Left hindlimb (tissue), 1 donor: ENCODE measurements at places on chromosomes 4 and X.
A peak's percentile ranks its signal among the peaks of the same experiment; 100 is the strongest.

GRCh38 chrX:25601323-25601722 lies 536.8 kb upstream of the MAGEB18 start:
- DNase-seq: no peak

GRCh38 chr4:2057382-2058065 lies 1.6 kb upstream of the NAT8L start:
- DNase-seq: no peak

- DNase-seq: no peak
Observed at GRCh38 chrX:130100180-130100579, 10.1 kb downstream of the ELF4 start.

GRCh38 chr4:137738375-137738990 lies 206.2 kb upstream of the PCDH18 start:
- no peak for DNase-seq

GRCh38 chr4:156975686-156976085 lies 4.1 kb upstream of the PDGFC start:
- no peak for DNase-seq

DNA sequence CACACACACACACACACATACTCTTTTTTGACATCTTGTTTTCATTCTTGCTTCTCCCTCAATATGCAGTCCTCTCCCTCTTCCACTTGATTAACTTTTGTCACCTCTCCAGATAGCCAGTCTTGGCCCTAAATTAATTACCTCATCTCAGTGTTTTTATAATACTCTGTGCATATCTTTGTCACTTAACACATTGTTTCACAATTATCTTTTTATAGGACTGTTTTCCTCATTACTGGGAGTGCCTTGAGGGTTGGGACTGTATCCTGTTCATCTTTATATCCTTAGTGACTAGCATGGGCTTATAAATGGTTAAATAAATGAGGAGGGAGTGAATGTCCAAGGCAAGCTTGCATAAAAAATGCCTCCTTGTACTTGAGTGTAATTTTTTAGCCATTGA lies 33.1 kb downstream of the SYNPO2 start:
- DNase-seq: no peak

GRCh38 chr4:2745981-2746806 lies 9.9 kb downstream of the TNIP2 start:
- peak; percentile 52 for DNase-seq

DNA sequence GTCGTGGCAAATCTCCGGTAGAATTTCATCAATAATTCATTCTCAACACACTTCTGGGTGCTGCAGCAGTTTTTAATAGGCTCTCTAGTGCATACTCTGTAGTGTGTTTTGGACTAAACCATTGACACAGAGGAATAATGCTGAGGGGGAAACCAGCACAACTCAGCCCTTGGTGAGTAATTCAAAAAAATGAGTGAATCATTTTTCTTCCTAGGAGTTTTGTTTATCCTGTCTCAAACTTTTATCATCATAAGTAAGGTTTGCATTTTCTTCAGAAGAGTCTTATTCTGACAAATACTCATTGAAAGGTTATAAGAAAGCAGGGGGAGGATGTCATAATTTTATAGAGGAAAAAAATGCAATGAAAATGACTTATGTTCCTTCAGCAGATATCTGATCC lies 2542.7 kb downstream of the PCDH7 start:
- no peak for DNase-seq

GRCh38 chr4:181289198-181289597 lies 954.0 kb upstream of the TENM3 start:
- no peak for DNase-seq

DNA sequence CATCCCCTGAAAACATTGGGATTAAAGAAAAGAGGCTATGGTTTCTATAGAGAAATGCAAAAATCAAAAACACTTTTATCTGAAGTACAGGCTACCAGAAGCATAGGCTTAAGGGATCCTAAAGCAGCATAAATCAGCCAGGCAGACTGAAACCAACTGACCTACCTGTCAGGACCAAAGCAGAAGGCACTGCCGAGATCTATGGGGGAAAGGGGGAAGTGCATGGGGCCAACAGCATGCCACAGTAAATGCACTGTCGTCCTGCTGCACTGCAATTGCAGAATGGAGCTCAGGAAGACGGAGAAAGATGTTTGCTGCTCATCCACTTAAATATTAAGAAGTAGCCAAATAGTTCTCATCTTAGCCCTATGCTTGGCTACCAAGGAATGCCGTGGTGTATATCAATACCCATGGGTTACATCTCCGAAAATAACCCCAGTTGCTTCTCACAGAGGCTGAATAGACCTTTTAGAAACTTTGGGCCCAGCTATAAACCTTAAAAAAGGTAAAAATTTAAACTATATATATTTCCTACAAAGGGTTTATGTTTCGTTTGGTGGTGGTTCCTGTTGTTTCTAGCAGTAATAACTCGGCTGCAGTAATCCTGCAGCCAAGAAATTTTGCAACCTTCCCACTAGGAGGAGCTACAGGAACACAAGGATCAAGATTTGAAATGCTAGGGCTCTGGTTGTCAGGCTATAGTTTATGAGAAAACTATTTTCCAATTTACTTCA lies 312.2 kb upstream of the DIAPH2 start:
- no peak for DNase-seq

DNA sequence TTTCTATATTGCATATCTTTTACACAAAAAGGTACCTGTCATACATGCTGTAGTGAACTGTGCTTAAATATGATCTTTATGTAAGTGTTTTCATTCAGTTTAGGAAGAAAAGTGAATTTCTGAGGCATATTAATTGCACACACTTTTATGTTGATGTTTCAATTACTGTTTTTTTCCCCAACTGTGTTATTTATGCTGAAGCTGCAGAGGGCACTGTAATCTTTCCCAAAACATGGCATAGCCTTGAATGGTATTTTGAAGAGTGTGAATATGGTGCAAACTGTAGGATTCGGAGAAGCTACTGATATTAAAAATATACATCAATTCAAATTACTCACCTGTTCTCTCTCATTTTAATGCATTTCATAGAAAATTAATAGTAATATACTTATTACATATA lies 6.0 kb upstream of the CENPE start:
- DNase-seq: no peak

GRCh38 chr4:186948361-186949242 lies 224.9 kb upstream of the FAT1 start:
- DNase-seq: no peak

DNA sequence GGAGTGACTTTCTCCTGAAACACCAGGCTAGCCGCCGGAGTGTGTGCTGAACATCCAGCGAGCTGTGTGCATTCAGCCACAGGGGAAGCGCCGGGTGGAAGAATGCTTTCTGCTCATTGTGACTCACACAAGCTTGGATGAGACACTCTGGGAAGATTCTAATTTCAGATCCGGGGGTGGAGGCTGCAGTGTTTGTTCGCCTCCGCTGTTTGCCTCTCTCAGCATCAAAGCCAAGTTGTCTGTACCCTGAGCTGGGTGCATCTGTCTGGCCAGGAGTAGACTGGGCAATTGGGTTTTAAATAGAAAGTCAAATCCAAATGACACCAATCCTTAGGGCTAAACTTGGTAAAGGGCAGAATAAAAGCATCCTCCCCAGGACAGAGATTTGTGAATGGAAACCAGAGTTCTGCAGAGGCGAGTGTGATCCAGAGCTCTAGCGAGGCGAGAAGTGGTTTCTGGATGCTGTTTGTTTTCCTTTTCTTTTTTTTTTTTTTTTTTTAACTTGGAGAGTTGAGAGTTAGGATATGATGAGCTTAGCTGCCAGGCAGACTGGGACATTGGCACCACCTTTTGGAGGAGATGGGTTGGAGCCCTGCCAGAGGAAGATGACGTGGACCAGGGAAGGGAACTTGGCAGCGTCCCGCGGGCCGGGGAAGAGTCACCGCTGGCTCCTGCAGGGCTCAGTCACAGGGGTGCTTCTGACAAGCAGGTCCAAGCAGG lies 196.0 kb upstream of the PSAPL1 start:
- DNase-seq: peak; percentile 69

DNA sequence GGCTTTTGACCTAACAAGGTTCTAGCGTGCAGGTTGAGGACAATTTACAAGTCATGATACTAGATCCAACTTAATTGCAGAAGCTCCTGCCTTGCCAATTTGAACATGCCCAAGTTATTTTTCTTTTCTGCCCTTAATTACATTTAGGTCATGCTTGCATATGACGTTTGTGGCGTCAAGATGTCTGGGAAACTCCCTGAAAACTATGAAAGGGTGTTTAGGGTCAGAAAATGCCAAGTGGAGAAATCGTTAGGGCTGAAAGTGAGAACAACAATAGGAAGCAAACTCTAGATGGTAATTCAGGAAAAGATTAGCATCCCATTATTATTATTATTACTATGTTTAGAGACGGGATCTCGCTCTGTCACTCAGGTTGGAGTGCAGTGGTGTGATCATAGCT lies 38.2 kb upstream of the PLAC8 start:
- no peak for DNase-seq

- no peak for DNase-seq
Observed at GRCh38 chrX:1545776-1546408, 8.9 kb upstream of the P2RY8 start.

DNA sequence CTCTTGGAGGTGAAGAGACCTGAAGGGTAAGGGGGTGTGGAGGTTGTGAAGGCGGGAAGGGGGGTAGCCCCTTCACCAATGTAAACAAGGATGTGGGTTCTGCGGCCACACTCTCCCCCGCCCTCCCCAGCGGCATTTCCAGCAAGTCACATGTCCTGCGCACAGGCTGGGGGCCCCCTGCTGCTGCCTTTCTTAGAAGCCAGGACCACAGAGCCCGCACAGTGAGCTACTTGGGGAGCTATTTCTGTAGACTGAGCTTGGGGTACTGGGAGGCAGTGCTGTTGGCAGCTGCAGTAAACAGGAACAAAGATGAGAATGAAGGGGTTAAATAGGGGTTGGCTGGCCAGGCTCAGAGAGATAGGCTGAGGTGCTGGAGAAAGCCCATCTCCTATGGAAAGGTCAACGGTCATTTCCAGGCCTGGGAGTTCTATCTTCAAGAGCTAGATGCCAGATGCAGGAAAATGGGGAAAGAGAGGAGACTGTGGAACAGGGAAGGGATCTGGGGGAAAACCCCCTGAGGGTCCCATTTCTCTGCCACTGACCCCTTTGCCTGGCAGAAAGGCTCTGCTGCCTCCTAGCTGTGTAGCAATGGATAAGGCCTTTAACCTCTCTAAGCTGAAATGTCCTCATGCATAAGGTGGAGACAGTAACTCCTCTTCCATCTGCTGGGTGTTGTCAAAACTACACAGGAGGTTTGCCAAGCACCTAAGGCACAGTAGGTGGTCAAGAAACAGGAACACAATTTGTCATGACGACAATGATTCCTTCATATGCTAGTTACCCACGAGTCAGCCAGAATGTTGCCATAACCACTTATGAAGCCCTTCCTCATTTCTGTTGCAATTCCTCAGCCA lies 18.5 kb upstream of the PIM2 start:
- no peak for DNase-seq

DNA sequence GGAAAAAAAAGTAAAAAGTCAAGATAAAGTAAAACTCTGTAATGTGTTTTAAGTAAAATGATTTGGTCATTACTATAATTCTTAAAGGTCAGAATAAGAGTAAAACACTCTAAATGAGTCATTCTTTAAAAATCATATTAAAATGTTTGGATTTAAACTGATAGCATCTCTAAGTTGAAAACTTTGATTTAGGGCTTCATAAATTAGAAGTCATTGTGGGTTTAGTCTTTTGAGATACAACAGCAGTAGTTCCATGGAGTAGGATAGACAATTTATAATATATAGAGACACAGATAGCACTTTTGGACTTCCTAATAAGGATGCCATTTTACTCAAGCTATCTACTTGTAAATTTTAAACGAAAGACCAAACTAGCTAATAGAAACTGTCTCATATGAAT lies 77.1 kb upstream of the PABPC4L start:
- DNase-seq: no peak

- DNase-seq: no peak
Observed at GRCh38 chrX:39507034-39507433, 590.7 kb downstream of the BCOR start.

- DNase-seq: no peak
Observed at GRCh38 chr4:53651156-53651735, 60.0 kb upstream of the LNX1 start.
